ENCODE measurements at places on chromosomes 16 and 17.

DNA sequence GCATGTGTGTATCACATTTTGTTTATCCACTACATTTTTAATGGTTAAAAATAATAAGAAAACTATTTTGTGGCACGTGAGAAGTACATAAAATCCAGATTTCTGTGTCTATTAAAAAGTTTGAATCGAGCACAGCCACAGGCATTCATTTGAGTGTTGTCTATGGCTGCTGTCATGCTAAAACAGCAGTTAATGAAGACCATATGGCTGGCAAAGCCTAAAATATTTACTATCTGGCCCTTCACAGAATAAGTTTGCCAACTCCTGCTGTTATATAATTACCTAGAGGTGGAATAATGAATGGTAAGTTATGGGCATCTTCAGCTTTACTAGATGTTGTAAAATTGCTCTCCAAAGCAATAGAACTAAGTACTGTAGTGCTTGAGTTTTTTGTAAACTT lies 30.5 kb downstream of the TMEM98 start:
- DNase-seq, result no peak

GRCh38 chr17:36544044-36544306 lies 744 bp upstream of the GGNBP2 start:
- DNase-seq, result peak; percentile 57

GRCh38 chr17:41972571-41973407 lies 6.2 kb downstream of the CNP start:
- no peak for DNase-seq

GRCh38 chr16:76114681-76115080 lies 162.5 kb upstream of the CNTNAP4 start:
- no peak for DNase-seq

DNA sequence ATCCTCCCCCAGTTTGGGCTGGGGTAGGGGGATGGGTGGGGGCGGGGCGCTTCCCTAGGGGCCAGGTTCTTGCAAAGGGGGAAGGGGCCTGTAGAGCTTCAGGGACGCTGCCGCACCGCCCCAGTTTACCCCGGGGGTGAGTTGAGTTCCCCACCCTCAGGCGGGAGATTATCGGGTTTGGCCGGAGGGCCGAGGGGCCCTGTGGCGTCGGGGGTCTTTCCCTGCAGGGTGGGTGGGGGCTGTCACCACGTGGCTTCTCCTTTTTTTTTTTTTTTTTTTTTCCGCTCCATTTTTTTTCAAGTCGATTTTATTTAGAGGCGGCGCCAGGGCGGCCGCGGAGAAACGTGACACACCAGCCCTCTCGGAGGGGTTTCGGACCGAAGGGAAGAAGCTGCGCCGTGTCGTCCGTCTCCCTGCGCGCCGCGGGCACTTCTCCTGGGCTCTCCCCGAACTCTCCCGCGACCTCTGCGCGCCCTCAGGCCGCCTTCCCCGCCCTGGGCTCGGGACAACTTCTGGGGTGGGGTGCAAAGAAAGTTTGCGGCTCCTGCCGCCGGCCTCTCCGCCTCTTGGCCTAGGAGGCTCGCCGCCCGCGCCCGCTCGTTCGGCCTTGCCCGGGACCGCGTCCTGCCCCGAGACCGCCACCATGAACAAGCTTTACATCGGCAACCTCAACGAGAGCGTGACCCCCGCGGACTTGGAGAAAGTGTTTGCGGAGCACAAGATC lies at the start of gene IGF2BP1:
Gene IGF2BP1, plus strand, starts transcription at position 283 of the 724 bp plus-strand sequence. Its CDS starts 361 bp downstream, at position 644.
- no peak for DNase-seq

DNA sequence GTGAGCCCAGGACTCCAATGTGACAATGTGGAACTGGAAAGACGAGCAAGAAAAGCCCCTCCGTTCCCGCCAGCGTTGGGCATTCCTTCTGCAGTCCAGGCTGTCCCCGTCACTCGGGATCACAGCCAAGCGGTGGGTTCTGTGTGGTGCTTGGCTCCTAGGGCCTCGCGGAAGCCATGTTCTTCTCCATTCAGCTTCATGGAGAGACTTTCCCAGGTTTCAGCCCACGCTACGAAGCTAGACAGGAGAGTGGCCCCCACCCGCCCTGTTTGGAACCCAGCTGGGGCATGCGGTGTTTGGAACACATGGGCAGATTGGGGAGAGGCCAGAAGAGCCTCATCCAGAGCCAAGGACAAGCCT lies 5.8 kb downstream of the LMF1 start:
- DNase-seq, result no peak

GRCh38 chr17:78709119-78709681 lies 72.9 kb downstream of the CYTH1 start:
- DNase-seq, result no peak

GRCh38 chr16:3099732-3100499 lies 822 bp upstream of the ZSCAN10 start:
- peak; percentile 91 for DNase-seq

DNA sequence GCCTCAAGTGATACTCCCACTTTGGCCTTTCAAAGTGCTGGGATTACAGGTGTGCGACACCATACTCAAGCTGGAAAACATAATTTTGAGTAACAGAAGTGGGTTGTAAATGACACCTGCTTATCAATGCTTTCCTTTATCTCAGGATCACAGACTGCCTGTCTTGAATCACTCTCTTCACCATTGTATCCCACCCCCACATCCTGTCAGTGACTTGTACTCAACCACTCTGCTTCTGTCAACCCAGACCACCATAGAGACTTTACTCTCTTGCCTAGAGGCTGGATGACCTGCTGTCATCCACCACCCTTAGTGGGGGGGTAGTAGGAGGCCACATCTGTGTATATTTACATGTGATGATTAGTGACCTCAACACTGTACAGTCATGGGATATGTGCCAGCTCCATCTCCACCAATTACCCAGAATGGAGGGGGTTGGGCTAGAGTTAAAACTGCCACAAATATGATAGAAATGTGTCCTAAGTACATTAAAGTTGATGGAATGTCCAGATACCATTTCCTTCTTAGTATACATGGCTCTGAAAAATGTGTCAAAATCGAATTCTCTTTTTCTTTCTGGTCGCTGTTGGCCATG lies 338.7 kb downstream of the GRIN2A start:
- peak; percentile 65 for DNase-seq

DNA sequence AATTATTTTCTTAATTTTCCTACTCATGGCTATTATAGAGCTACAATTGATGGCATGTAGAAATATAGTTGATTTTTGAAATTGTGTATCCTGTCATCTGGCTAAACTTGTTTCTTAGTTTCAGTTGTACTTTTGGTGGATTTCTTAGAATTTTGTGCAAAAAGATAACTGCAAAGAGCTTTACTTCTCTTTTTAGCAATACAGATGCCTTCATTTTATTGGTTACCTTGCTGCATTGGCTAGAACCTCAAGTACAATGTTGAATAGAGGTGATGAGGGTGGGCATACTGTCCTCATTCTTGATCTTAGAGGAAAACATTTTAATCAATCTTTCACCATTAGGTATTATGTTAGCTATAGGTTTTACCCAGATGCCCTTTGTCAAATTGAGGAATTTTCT lies 67.9 kb downstream of the METRNL start:
- no peak for DNase-seq

- DNase-seq, result peak; percentile 41
Measured at GRCh38 chr17:36824678-36825101, 112.6 kb upstream of the LHX1 start.

- DNase-seq, result no peak
Measured at GRCh38 chr16:74372953-74373846, 2.9 kb upstream of the NPIPB15 start.

GRCh38 chr16:71408536-71408935 lies 33.3 kb downstream of the TLE7 start:
- no peak for DNase-seq

GRCh38 chr16:361341-361871 lies 8.9 kb upstream of the AXIN1 start:
- no peak for DNase-seq

DNA sequence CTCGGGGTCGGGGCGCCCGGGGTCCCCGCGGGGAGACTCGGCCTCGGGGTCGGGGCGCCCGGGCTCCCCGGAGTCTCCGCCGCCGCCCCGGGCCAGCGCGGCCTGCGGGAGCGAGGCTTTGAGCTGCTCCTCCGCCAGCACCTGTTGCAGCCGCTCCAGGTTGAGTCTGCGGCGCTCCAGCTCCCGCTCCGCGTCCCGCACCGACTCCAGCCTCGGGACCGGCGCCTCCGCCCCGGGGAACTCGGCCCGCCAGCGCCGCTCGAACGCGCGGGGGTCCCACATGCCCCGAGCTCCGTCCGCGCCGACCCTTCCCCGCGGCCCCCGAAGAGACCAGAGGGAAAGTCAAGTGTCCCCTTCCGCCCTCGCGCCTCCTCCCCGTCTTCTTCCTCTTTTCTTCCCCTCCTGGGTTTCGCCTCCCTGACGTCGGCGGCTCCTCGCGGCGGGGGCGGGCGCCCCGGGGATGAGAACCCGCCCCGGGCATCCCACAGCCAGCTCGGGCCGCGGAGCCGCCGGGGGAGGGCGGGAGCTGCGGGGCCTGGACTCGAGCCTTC lies 40.8 kb upstream of the BHLHA9 start:
- DNase-seq, result no peak

DNA sequence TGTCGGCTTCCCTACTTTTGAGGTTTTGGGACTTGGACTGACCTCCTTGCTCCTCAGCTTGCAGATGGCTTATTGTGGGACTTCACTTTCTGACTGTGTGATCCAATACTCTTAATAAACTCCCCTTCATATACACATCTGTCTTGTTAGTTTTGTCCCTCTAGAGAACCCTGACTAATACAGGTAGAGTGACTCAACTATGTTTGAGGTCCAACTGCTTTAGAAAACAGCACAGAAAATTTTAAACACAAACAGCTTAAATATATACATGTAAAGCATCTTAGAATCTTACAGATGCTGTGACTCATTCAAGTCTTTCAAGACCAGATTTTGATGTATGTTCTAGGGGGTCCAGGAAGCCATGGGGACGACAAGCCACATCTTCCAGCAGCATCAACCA lies 11.7 kb downstream of the SDK2 start:
- DNase-seq, result no peak

GRCh38 chr17:77487677-77488530 lies 347.1 kb downstream of the SEC14L1 start:
- no peak for DNase-seq

- DNase-seq, result peak; percentile 83
Measured at GRCh38 chr17:77131904-77132303, 8.9 kb upstream of the SEC14L1 start.

DNA sequence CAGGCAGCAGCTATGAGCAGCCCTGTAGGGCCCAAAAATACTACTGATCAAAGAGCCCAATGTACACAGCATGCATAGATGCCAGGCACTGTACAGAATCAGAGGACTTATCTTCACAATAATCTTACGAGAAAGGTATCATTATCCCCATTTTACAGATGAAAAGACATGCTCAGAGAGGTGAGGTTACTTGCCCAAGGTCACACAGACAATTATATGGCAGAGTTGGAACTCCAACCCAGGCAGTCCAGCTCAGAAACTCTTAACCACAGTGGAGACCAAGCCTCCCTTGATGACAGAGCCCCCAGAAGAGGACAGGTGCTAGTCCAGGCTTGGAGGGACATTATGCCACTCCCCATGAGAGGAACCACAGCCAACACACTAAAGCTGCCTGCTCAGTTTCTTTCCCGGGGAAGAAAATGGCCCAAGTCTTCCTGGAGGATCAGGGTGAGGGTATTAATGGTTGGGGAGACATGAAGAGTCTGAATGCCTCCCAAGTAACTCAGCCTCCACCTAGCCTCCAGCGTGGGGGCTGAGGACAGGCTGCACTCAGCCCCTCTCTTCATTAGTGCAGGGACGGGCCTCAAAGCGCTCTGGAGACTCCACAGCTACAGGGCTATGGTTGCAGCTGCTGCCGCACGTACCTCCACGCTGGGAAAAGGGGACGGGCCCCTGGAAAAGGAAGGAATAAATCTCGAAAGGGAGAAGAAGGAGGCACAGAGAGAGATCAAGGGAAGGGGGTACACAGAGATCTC lies 826 bp downstream of the UNC119 start:
- no peak for DNase-seq

- no peak for DNase-seq
Measured at GRCh38 chr16:85312642-85313525, 200.6 kb upstream of the CIBAR2 start.

DNA sequence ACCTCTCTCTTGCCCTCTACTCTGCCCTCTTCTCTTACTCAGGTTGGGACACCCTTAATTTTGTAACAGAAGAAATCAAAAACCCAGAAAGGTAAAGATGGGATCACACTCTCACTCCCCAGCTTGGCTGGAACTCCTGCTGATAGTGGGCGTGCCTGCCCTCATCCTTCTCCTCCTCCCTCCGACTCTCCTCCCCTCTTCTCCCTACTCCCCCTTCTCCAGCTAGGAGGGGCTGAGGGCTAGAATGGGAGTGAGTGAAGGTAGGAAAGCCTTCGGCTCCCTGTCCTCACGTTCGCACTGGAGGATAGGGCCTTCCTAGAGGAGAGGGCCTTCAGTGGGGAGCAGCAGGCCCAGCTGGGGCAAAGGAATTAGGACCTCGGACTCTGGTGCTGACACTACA lies 20.3 kb downstream of the SLC7A6OS start:
- no peak for DNase-seq

DNA sequence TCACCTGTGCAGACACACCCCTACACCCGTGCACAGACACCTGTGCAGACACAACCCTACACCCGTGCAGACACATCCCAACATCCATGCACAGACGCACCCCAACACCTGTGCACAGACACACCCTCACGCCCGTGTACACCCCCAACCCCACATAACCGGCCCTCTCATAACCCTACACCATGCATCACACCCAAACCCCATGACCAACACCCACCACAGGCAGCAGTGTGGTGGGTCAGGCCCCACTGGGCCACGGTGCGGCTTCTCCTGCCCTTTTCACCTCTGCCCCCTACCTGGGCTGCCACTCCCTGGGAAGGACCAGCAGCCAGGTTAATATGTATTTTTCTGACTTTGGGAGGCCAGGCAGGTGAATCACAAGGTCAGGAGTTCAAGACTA lies 4.2 kb upstream of the SLC16A3 start:
- DNase-seq, result no peak

DNA sequence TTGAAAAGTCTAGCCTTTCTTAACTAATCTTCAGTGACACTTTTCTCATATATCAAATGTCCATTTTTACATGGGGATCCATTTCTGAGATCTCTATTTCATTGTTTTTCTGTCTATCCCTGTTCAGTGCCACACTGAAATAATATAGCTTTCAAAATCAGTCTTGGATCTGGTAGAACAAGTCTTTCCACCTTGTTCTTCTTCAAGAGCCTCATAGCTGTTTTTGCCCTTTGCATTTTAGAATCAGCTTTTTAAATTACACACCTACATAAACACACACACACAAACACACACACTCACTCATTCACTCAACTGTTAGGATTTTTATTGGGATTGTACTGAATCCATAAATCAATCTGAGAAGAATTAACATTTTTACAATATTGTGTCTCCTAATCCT lies 19.2 kb downstream of the GSDMB start:
- no peak for DNase-seq

GRCh38 chr17:36921095-36921851 lies 16.0 kb upstream of the LHX1 start:
- no peak for DNase-seq

Measured in HCEC 1CT (cell line).